ENCODE measurements at places on chromosomes 12 and 14.

DNA sequence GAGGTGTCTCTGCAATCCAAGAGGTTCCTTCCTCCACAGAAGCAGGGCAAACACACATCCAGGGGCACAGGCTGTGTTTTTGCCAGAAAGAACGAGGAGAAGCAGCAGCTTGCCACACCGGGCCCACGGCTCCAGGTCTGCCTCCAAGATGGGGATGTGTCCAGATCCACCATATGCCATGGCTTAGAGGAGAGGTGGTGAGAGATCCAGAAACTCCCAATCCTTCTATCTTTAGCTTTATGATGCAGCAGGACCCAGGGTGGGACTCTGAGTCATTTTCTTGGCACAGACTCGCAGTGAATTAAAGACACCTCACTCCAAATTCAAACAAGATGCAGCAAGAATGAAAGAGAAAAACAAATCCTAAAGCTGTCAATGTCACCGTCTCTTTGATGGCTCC lies 481.4 kb upstream of the TMEM132C start:
- DNase-seq: no peak

DNA sequence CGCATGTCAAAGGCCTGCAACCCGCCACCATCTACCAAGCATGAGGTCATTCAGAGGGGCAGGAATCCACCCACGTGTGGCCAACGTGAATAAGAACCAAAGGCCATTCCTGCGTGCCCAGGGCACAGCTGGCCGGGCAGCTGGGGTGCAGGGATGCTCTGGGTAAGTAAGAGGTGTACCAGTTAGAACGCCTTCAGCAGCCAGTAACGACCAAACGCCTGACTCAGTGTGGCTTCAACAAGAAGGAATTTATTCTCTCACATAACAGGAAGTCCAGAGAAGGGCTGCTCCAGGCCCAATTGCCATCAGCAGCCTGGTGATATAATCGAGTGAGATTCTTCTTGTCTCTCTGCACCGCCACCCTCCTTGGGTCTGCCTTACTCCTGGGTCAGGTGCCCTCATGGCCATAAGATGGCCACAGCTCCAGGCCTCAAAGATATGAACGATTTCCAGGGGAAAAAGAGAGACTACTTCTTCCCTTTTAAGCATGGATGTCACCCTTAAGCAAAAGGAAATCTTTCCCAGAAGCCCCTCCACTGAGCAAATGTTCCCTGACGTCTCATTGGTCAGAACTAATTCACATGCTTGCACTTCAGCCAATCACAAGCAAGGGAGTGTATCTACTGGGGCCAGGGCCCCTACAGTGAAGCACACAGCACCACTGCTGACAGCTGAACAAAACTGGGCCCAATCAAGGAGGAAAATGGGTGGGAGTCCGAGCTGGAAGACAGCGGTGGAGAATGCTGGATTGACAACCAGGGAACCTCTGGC lies 7.3 kb downstream of the TTC7B start:
- no peak for DNase-seq

DNA sequence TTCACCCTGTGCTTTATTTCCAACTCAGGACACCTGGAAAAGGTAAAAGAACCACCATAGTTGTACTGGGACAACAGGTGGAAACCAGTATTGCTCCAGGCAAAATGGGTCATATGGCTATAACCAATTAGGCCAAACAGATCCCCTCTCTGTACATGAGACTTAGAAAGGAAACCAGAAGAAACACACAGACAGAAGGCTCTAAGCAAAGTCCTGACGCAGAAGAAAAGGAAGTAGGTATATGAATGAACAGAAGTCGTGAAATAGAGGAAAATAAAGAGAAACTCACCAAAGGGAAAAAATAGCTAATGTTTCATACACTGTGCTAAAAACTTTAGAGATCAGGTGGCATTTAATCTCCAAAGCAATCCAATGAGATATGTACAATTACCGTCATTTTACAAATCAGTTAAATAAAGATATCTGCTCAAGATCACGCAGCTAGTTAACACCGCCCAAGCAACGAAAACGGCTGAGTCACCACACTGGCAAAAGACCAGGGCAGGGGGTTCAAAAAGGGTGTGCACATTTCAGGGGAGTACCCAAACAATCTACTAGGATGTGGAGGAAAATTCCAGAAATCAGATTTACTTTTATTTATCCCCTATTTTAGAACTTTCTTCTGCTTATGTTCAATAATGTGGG lies 82.3 kb downstream of the ITPR2 start:
- DNase-seq: no peak

- DNase-seq: no peak
Measured at GRCh38 chr12:82608706-82609105, 78.0 kb upstream of the TMTC2 start.

GRCh38 chr14:74574706-74575105 lies 37.3 kb downstream of the LTBP2 start:
- DNase-seq: no peak

- no peak for DNase-seq
Measured at GRCh38 chr12:91804533-91804932, 341.1 kb downstream of the BTG1 start.

- DNase-seq: no peak
Measured at GRCh38 chr14:86196471-86196870, 666.5 kb downstream of the FLRT2 start.

GRCh38 chr12:25283006-25283405 lies 32.3 kb upstream of the KRAS start:
- DNase-seq: no peak

DNA sequence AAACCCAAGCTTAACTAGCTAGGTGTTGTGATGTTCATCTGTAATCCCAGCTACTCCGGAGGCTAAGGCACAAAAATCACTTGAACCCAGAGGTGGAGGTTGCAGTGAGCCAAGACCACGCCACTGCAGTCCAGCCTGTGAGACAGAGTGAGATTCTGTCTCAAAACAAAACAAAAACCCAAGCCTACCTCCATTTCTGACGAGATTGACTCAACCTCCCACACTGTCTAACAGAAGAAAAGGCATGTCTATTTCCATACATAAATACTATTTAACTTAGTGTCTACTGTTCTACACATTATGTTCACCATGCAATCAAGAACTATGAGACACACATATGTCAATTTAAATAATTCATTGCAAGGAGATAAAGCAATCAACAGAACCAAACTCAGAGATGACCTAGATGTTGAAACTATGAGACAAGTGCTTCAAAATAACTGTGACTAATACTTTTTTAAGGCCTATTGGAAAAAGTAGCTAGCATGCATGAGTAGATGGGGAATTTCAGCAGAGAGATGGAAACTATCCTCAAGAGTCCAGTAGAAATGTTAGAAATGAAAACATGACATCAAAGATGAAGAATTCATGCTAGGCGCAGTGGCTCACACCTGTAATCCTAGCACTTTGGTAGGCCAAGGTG lies 75.9 kb upstream of the DHRS4 start:
- no peak for DNase-seq

DNA sequence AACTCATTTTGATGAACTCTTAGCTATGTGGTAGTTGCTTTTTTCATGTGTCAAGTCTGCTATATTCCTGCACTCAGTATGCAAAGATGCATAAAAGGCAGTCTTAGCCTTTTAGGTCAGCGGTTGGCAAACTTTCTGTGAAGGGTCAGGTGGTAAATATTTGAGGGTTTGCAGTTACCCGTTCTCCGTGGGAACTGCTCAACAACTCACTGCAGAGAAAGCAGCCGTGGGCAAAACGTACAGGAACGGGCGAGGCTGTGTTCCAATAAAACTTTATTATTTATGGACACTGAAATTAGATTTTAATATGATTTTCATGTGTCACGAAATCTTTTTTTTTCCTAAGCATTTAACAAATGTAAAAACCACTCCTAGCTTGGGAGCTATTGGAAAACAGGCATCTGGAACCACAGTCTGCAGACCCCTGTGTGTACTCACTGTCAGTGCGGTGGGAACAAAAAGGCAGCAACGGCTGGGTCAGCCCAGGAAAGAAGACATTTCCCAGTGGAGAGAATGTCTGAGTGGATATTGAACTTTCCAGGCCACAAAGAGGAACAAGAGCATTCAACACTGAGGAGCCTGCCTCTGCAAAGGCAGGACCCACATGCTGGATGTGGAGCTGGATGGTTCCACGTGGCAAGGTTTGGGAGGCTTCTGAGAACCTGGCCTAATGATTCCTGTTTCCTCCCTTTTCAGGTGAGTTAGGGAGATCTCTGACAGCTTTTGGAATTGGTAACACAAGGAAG lies 3.5 kb upstream of the ACACB start:
- no peak for DNase-seq

- no peak for DNase-seq
Measured at GRCh38 chr14:61375218-61375617, 53.8 kb downstream of the PRKCH start.

DNA sequence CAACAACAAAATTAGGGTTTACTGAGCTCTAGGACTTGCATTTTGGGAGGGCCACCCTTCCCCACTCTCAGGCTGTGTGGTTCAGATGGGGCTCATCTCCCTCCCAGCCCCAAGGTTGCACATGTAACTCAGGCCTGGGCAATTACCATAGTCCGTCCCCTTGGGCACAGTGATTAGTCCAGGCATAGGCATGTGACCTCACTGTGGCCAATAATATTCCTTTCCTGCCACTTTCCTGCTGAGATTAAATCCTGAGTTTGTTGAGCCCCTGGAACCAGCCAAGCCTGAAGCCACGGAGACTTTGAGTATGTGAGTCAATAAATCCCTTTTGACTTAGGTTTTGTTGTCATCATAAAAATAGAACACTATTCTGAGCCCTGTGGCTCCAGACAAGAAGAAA lies 113.0 kb downstream of the AACS start:
- DNase-seq: no peak

DNA sequence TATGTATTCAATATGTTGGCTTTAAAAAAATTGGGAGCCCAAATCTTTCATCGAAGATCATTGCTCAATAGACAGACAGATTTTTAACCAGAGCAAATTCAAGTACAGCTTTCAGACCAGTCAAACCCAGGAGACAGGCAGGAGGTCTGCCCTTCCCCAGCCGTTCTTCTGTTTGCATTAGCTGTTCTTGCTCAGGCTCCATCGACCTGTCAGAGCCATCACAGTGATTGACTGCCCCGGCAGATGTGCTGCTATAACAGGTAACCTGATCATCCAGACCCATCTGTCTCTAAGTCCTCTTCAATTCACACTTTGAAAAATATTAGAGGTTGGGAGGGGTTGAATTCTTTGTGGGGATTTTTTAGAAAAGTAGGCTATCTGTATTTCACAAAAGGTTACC lies 453.5 kb downstream of the FOXG1 start:
- DNase-seq: no peak

- DNase-seq: peak; percentile 2
Measured at GRCh38 chr12:39441963-39442830, 723 bp downstream of the KIF21A start.

DNA sequence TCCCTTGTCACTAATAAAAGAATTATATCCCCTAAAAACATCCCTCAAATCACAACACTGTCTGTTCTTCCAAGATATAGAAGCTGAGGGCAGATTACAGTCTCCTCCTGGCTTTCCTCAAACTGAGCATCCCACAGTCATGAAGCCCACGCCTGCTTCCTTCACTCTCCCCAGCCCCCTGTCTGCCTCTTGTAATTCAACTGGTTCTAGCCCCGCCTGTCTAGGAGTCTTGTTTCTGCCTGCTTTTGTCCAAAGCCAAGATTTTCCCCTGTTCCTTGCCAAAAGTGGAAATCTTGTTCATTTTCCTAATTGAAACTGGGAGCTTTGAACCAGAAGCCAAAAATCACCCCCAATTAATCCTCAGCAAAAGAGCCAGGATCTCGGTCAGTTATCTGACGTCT lies 35.9 kb upstream of the PWP1 start:
- no peak for DNase-seq

- peak; percentile 88 for DNase-seq
Measured at GRCh38 chr12:47779301-47779942, 6.4 kb downstream of the SLC48A1 start.

- no peak for DNase-seq
Measured at GRCh38 chr12:102638777-102639176, 158.4 kb upstream of the IGF1 start.

DNA sequence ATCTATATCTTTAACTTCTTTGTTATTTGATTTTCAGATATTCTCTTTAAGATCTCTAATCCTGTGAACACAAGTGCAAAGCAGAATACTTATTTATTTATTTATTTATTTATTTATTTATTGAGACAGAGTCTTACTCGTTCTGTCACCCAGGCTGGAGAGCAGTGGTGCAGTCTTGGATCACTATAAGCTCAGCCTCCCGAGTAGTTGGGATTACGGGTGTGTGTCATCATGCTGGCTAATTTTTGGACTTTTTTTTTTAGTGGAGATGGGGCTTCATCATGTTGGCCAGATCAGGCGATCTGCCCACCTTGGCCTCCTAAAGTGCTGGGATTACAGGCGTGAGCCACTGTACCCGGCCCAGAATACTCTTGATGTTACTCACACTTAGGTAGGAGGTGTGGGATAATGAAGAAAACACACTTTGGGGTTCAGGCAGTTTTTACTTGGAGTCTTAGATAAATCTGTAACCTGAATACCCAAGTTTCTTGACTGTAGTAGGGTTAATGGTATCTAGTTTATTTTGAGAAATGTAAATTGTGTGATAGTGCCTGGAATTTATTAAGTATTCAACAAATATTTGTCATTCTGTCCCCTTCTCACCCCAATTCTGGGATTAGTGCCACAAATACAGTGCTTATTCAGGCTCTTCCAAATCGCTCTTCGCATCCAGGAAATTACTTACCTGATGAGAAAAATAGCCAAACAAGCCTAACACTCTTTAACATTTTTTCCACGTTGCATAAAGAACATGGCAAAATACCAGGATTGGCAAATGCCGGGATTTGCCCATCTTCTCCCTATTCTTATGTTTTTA lies 33.0 kb downstream of the METAP2 start:
- no peak for DNase-seq

- no peak for DNase-seq
Measured at GRCh38 chr14:74202113-74202512, 37.1 kb upstream of the VSX2 start.

GRCh38 chr14:71321574-71322315 lies 414.5 kb downstream of the PCNX1 start:
- DNase-seq: no peak

- no peak for DNase-seq
Measured at GRCh38 chr12:24955853-24956252, 7.0 kb upstream of the BCAT1 start.

- DNase-seq: no peak
Measured at GRCh38 chr12:18139254-18139653, 49.3 kb upstream of the RERGL start.

GRCh38 chr12:27345376-27345775 lies 12.7 kb downstream of the BMAL2 start:
- no peak for DNase-seq

GRCh38 chr14:68081489-68081888 lies 261.9 kb downstream of the RAD51B start:
- DNase-seq: no peak

GRCh38 chr14:36344211-36344610 lies 23.8 kb upstream of the MBIP start:
- DNase-seq: no peak

DNA sequence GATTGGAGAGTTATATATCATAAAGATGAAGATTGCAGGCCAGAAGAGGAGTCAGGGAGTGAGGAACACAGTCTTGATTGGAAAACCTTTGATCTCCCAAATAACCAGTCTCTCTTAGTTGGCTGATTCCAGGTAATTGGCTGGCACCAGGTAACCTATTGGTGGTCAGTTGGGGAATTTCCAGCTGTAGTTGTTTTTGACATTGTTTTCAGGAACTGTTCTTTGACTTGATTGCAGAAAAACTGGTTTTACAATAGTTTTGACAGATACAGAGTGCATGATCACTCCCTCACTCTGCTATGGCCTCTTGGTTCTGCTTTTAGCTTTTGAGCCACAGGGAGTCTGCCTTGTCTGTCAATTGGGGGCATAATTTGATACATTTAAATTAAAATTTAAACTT lies 71.6 kb downstream of the ZNF641 start:
- no peak for DNase-seq

GRCh38 chr14:21734457-21735074 lies 60.9 kb upstream of the OR4E1 start:
- peak; percentile 71 for DNase-seq

- no peak for DNase-seq
Measured at GRCh38 chr12:46473634-46474329, 101.2 kb upstream of the SLC38A2 start.

All from naive thymus-derived CD4-positive, alpha-beta T cell (primary cell).